ENCODE measurements at places on chromosomes 12 and 14. TPM values are rescaled to one million over a fixed set of nuclear protein-coding genes. Genes with fewer than 3 reads are reported as not detected.

Gene TCL1B
- total RNA-seq, result not detected

Gene LTBR
- 147 TPM for total RNA-seq

Gene CLEC1B
- not detected for total RNA-seq

Gene AQP2
- not detected for total RNA-seq

Gene AGAP2
- total RNA-seq, result under 0.01 TPM

Gene TSPAN11
- 0.76 TPM for total RNA-seq

GRCh38 chr14:72550513-72550912, 343.4 kb downstream of the DPF3 start:
- DNase-seq, result no peak

GRCh38 chr12:101207086-101207780, 2.8 kb downstream of the SLC5A8 start:
- DNase-seq, result no peak

DNA sequence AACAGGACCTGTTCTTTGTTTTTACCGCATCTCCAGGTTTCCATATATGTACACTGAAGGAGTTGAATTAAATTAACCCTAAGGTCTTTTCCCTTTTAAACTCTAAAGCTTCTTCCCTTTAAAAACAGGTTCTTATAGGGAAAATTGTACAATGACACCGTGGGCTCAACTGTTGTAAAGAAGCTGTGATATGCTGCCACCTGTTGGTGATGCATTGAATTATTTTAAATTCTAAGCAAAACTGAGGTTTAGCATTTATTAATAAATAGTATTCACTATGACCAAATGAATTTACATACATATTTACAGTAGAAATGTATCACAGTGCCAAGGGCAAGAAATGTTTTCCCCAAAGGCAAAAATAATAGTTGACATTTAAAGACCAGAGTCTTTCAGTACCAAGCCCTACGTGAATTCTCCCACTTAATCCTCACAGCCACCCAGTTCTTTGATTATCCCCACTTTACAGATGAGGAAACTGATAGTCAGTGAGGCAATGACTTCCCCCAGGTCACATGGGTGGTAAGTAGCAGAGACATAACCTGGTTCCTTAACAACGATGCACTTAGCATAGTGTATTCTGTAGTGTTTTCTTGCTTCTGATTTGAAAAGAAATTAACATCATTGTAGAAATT, 35.7 kb upstream of the TMEM263 start:
- peak; percentile 69 for DNase-seq

GRCh38 chr12:116513944-116514343, 45.2 kb upstream of the MAP1LC3B2 start:
- DNase-seq, result no peak

- DNase-seq, result peak; percentile 69
These were observed 6.1 kb upstream of the AMIGO2 start for GRCh38 chr12:47085815-47086252.

DNA sequence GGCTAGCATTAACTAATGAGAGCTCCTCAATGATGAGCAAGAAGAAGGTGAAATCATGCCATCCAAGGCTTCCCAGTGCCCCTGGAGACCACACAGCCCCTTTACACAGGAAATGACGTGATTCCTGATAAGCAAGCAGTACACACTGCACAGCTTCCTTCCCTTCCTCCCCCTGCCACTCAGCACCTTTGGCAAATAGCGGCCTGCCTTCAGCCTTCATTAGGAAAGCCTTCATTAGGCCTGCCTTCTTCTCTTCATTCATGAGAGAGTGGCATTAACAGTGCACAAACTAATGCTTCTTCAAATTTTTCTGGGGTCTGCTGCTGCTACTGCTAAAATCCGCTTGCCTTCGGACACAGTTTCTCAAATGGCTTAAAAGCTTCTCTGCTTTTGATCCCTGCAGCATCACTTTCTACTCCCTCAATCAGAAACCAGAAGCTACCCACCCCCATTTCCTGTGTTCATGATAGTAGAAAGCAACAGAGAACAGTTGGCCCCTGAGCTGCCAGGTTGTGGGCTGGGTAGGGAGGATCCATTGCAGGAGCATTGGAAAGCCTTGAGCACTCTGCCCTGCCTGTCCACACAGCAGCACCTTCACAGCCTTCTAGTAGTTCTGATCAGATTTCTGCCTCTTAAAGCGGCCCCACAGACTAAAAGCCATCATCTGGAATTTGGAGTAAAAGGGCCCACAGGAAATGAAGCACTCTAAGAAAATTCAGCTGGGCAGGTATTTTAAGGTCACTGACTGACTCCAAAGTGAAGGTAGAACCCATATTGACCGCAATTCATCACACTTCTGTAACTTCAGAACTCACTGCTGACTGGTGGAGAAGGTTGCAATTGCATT, 103.8 kb upstream of the ETV6 start:
- DNase-seq, result no peak

GRCh38 chr14:24442240-24443052, at the start of gene SDR39U1:
TSS of gene SDR39U1 (minus strand) at chr14:24442776. CDS start at chr14:24442769, 7 bp downstream.
- peak; percentile 100 for DNase-seq

- peak; percentile 13 for DNase-seq
These were observed at the start of gene PLEKHD1 for GRCh38 chr14:69484444-69485314. TSS of gene PLEKHD1 (plus strand) at chr14:69484728. CDS start at chr14:69484966, 238 bp downstream.

DNA sequence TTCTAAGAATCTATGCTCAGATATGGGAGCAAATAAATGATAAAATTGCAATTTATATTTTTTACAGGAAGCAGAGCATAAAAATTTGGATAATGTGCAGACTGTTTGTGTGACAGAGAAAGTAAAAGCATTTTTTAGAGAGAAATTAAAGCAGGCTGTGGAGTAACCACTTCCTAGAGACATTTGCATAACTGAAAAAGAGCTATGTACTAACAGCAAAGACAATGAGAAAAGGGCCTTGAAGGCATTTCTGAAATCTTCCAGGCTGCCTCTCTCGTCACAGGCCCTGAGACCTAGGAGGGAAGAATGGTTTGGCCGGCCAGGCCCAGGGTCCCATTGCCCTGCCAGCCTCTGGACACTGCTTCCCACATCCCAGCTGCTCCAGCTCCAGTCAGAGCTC, 247.2 kb downstream of the ALX1 start:
- DNase-seq, result no peak

Data from GM23248 (cell line).